Vein endothelial cell (primary cell): ENCODE measurements at places on chromosomes 6 and 20. TPM values are rescaled to one million over a fixed set of nuclear protein-coding genes. Genes with fewer than 3 reads are reported as not detected.

Gene LRRC73
- total RNA-seq = 0.19 and 0.65 TPM in 2 replicates

Gene STMND1
- not detected in 2 replicates for total RNA-seq

Gene CLDN20
- not detected in 2 replicates for total RNA-seq

Gene PCSK2
- not detected in 2 replicates for total RNA-seq

Gene RNF217
- 23.4 and 24.2 TPM in 2 replicates for total RNA-seq

Gene MED23
- total RNA-seq = 33.3 and 42.0 TPM in 2 replicates

Gene ABRACL
- total RNA-seq = 67.0 and 95.8 TPM in 2 replicates

Gene SS18L1
- total RNA-seq = 15.0 and 15.7 TPM in 2 replicates

Gene OR2J1
- not detected in 2 replicates for total RNA-seq

Gene GPX5
- total RNA-seq = not detected in 2 replicates

Gene ATP6V1G2
- total RNA-seq = 0.33 and 1.2 TPM in 2 replicates

Gene ZBTB46
- total RNA-seq = 13.1 and 14.4 TPM in 2 replicates

Gene LY6G5C
- total RNA-seq = 1.3 and 2.4 TPM in 2 replicates

Gene TP53TG5
- total RNA-seq = not detected in 2 replicates
